NT2/D1 (cell line): ENCODE measurements at places on chromosomes 2 and 18.

DNA sequence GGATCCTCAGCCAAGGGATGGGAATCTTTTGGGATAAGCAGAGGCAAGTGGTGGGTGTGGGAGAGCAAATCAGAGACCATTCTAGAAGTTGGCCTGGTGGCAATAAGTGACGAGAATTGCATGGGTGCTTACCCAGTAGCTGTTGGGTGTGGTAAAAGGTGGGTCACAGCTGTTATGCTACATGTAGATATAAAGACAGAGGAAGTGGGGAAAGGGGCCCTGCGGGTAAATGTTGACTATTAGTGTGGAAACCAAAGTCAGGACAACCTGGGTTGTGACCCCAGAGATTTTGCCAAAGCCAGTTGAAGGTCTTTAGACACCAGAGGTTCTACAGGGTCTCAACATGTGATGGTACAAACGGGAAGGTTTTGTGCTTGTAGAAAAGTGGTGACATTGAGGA is 443.6 kb upstream of the HNRNPA3 start:
- no peak for DNase-seq

DNA sequence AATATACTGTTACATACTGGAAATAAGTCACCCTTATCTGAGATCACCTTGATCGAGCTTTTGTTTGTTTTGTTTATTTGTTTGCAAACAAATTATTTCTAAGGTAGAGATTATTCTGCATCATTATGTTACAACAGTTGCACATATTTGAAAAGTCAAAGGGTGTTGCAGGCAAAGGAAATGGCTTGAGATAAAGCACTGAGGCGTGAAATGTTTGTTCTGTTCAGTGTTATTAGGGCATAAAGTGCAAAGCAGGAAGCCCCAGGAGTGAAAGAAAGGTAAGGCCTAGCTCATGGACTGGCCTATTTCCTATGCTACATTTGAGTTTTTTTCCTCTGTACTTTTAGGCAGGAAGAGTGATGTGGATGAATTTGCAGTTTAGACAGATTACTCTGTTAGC is 1815.6 kb upstream of the LRRTM1 start:
- DNase-seq = no peak

DNA sequence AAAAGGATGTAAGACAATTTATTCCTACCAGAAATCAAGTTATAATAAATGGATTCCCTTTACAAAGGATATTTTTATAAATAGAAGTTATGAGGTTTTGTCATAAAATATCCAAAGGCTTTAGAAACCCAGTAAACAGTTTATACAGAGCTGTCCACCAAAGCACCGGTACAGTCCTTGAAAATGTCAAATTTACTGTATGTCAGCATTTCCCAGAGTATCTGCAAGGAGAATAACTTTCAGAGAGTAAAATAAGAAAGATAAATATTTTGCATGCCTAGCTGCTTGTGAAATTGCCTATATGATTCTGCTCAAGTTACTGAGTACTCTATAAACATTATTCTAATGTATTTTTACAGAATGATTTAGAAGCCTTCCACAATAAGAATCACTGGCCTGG is 923.3 kb upstream of the DDX18 start:
- DNase-seq = no peak

DNA sequence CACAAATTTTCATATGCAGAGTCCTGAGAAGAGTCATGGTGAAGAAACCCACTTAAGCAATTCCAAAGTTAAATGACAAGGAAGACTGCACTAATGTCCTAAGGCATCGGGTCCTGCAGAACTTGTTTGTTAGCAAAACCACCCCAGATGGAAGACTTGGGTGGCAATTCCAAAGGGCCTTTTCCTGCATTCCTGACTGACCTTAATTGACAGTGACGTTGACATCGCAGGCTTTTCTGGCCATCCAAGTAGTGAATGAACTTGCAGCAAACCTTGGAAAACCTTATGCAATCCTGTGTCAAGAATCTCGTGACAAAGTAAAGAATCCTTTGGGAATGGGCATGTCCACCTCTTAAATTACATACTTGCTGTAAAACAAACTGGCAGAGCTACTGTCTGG is 112.5 kb upstream of the SH3BP4 start:
- DNase-seq = no peak

DNA sequence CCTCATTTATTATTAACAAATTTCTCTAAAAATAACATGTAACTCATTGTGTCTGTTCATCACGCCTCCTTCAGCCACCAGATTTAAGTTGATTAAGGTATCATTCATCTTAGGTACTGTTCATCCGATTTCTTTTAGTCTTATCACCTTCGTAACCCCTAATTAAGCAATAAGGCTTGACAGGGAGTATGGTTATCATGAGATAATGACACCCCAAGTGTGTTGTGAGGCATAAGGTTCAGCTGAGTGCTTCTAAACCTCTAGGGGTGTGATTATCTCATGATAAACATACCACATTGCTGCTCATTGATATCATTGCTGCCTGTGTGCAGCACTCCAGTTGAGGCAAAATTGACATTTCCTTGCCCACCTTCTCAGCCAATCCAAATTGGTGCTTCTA is 158.9 kb upstream of the BOD1L2 start:
- no peak for DNase-seq

- no peak for DNase-seq
Measured at GRCh38 chr2:9311488-9311887, 104.9 kb downstream of the ASAP2 start.

DNA sequence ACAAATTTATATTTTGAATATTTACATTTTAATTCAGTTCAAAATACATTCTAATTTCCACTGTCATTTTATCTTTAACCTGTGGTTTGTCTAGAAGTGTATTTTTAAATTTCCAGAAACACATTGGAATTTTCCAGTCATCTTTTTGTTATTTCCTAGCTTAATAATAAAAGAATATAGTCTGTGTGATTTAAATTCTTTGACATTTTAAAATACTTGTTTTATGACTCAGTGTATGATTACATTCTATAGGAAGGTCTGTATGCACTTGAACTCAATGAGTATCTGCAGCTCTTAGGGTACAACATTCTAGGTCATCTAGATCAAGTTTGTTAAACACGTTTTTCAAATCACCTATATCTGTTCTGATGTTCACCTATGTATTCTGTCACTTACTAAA is 88.3 kb upstream of the MBOAT2 start:
- DNase-seq = no peak

DNA sequence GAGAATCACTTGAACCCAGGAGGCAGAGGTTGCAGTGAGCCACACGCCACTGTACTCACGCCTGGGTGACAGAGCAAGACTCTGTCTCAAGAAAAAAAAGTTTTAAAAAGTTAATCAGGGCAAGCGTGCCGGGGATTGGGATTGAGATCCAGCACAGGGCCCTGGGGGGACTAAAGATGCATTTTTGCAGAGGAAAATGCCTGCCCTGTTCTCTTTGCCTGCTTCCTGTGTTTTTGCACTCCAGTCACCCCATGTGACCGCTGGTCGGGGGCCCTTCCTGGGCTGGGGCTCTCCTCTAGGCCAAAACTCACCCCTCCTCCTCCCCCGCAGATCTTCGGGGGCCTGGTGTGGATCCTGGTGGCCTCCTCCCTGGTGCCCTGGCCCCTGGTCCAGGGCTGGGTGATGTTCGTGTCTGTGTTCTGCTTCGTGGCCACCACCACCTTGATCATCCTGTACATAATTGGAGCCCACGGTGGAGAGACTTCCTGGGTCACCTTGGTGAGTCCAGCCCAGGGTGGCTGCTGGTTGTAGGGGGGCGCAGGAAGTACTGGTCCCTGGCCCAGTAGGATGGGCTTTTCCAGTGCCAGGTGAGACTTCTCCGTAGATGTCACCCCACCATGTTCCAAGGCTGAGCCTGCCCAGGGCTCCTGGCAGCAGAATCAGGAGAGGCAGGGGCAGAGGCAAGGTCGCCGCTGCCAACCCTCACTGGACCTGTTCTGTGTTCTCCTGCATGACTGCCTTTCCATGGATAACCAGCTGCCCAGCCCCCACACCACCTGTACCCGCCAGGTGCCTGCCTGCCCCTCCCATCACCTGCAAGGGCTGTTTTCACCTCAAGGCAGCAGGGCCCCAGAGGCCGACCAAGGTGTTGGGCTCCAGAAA is 22.4 kb downstream of the MAL start:
- DNase-seq = no peak

DNA sequence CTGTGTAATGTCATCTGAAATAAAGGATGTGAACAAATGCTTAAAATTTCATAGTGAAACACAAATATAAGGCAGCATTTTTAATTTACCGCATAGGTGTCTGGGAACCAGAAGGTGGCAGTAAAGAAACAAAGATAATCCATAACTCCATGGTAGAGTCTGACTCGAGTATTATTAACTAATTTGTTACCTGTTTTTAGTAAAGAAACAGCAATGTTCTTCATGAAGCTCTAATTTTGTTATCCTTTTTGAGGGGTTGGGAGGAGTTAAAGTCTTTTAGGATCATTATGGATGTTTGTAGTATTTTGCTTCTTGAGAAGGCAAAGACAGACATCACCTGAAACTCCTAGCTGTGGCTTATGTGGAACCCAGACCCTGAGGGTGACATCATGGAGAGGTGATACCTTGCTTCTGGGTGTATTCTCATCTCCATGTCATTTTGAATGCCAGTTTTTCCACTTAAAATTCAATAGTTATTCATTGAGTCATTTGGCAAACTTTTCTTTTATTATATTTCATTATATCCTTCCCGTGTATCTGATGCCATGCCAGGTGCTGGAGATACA is 286.2 kb upstream of the EPAS1 start:
- DNase-seq = no peak

- DNase-seq = no peak
Measured at GRCh38 chr2:220117025-220117424, 489.6 kb downstream of the SLC4A3 start.
